Neural progenitor cell (in vitro differentiated cells): ENCODE measurements at places on chromosomes 3 and 15.

DNA sequence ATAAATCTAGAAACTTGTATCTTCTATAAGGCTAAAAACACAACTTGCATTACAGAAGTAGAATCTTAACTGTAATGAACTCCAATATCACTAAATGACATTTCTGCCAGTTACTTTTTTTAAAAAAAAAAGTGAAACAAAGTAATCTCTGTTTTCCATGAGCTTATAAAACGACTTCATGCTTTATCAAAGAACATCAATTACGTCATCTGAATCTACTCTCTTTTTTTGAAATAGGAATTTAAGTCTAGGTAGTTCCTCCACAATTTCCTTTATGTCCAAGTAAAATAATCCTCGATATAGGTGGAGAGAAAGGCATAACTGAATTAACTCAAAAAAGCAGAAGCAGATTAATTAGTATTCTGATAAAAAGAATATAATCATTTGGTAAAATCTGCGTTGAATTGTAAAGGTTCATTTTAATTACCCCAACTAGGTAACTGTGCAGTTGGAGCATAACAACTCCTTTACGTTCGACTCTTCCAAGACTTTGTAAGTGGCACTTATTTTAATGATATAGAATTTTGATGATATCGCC lies 1.4 kb downstream of the UACA start:
- no peak for DNase-seq

GRCh38 chr3:197736010-197736490 lies 654 bp downstream of the RUBCN start:
- DNase-seq, result peak; percentile 54

GRCh38 chr3:76487446-76487845 lies 552.5 kb upstream of the ROBO2 start:
- no peak for DNase-seq

GRCh38 chr3:184986366-184986889 lies 166.4 kb downstream of the C3orf70 start:
- no peak for DNase-seq

- DNase-seq, result peak; percentile 16
These were observed 167.3 kb downstream of the FAM43A start for GRCh38 chr3:194852831-194853508.

- no peak for DNase-seq
These were observed 91.0 kb upstream of the CBLB start for GRCh38 chr3:105959851-105960250.

GRCh38 chr3:134665243-134665642 lies 14.4 kb upstream of the KY start:
- no peak for DNase-seq

DNA sequence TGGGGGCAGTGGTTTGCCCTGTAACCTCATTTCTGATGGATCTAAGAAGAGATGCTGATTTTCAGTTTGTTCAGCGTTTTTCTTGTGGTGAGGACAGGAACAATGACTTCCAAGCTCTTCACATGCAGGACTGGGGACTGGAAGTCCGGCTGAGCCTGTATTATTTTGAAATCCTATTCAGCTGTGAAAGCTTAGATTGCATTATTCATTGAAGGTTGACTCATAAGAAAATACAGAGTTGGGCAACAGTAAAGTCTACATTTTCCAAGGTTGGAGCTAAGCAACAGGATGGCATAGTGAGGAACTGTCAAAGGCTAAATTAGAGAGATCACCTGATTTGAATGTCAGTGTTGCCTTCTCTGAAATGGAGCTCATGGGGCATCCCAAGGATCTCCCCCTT lies 230.9 kb upstream of the FEZF2 start:
- DNase-seq, result no peak

GRCh38 chr3:73115806-73116205 lies 54.3 kb downstream of the EBLN2 start:
- DNase-seq, result no peak

GRCh38 chr15:64851503-64851840 lies 9.8 kb downstream of the PLEKHO2 start:
- DNase-seq, result peak; percentile 32

DNA sequence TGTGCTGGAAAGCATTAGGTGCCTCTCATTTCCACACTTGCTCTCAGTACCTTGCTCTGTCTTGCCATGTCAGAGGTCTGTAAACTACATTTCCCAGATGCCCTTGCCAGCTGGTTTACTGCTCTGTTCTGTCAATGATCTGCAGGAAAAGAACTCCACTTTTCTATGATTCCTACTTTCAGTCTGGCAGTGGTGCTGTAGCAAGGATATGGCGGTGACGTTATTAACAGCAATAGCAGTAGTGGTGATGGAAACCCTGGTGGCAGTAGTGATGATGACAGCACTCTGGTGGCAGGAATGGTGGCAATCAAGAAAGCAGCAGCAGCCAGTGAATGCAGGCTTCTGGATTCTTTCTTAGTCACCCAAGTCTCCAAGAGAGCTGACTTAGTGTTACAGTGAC lies 665.2 kb downstream of the DIPK2A start:
- DNase-seq, result peak; percentile 62

DNA sequence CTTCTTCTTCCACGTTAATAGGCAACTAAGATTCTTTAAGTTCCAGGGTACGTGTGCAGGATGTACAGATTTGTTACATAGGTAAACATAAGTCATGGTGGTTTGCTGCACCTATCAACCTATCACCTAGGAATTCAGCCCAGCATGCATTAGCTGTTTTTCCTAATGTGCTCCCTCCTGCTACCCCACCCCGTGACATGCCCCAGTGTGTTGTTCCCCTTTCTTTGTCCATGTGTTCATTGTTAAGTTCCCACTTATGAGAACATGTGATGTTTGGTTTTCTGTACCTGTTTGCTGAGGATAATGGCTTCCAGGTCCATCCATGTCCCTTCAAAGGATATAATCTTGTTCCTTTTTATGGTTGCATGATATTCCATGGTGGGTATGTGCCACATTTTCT lies 21.1 kb downstream of the GTF2A2 start:
- DNase-seq, result no peak

- DNase-seq, result no peak
These were observed 34.3 kb downstream of the U2SURP start for GRCh38 chr3:143035466-143036211.

DNA sequence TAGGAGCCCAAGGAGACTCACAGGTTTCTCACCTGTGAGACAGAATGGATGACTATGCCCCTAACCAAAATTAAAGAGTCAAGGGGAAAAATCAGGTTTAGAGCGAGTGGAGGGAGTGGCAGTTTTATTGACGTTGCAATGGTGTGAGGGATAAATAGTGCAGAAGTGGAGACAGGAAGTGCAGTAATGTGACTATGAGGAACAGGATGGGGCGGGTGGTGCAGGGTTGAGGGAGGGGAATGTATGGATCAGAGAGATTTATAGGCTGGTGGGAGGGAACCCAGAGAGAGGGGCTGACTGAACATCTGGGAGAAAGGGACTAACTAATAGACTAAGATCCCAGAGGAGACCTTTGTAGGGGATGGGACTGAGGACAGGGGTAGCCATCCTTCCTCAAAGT lies 26.5 kb downstream of the EIF2AK4 start:
- no peak for DNase-seq

DNA sequence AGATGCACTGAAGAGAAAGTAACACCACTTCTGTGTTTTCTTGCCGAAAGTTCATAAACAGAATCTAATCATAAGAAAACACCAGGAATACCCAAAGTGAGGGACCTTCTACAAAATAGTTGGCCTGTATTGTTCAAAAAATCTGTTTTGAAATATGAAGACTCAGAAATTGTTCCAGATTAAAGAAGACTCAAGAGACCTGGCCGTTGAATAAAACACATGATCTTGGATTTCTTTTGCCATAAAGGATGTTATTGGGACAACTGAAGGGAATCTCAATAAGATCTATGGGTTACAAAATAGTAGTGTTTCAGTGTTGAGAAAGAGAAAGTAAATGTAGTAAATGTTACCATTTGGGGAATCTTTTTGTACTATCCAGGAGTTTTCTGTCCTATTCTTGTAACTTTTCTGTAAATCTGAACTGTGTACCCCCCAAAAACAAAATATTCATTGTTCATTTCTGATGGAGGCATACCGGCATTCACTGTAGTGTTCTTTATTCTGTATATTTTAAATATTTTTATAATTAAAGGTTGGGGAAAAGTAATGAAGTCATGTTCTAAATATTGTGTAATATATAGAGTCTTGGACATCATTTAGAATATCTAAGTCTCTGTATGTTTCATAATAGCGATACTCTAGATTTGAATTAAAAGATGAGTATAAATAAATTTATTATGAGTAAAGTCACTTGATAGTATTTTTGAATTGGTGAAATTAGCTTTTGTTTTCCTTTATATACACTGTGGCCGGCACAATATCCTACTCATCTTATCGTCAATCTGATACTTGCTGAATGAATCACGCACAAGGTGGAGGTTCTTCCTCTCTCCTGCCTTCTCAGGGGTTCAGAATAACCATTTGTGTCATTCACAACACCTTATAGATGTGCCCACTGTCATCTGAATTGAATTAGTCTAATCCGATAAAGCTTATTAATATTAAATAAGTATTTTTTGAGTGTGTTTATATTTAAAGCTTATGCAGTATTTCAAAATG lies 66.7 kb downstream of the TRAK1 start:
- DNase-seq, result no peak

- DNase-seq, result no peak
These were observed 1.7 kb upstream of the COL7A1 start for GRCh38 chr3:48596676-48597407.

GRCh38 chr15:101615986-101616848 lies 36.0 kb downstream of the TM2D3 start:
- peak; percentile 83 for DNase-seq

- DNase-seq, result peak; percentile 65
These were observed 48.0 kb upstream of the FSTL1 start for GRCh38 chr3:120498556-120499346.

DNA sequence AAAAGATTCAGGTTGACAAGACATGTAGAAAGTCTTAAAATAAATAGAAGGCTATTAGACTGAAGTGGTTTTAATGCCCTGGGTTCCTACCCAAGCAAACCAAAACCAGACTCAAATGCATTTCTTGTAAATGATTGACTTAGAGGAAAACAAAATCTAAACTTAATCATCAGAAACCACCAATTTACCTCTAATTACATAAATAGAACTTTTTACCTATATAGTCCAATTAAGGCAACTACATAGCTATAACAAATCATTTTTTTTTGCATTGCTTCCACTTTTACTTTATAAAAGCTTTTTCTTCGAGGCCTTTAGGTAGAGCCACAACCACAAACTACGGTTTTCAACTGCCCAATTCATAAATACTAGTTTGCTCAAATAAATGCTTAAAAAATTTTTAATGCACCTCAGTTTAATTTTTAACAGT lies 231.3 kb upstream of the ARHGEF26 start:
- no peak for DNase-seq

GRCh38 chr15:63447017-63447676 lies 57.2 kb upstream of the USP3 start:
- no peak for DNase-seq

- DNase-seq, result no peak
These were observed 42.9 kb upstream of the ASB14 start for GRCh38 chr3:57335283-57335938.

GRCh38 chr15:42159381-42160015 lies 3.1 kb upstream of the PLA2G4F start:
- DNase-seq, result no peak

DNA sequence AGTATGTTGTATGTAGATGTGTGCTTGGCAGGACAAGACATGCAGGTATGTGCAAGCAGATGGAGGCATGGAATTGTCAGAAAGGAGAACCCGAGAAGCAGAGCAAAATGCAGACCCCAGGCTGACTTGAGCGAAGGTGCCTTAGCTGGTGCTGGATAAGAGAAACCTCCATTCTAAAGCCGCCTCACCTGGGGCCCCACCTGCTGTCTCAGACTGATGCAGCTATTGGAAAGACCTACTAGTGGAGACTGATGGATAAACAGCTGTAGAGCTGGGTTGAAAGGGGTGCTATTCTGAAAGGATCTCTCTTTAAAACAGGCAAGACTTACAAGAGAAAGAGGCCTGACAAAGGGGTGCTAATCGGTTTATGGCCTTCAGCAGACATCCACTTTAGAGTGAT lies 86.2 kb downstream of the EPHB1 start:
- DNase-seq, result no peak

DNA sequence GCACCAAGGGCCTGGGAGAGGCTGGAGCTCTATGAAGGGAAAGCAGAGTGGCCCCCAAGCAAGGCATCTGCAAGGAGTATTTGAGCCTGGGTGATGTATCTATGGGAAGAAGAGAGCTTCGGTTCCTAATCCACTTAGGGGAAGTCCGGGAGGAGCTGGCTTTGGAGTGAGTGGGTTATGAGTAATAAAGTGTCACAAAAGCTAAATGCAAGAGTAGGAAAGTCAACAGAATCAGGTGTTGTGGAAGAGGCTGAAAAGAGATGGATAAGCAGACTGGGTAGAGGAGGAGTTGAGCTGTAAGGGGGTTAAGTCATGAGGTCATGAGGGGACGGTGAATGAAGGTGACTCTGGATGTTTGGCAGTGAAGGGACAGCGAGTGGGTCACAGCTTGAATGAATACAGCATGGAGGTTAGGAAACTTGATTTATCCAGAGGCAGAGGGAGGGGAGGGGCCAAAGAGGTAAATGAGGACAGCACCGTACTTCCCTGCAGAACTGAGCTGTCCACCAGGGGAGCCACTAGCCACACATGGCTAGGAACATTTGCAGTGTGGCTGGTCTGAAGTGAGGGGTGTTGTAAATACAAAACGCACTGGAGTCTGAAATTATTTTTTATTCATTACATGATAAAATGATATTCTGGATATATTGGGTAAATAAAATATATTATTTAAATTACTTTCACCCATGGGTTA lies 83.3 kb downstream of the ADCY5 start:
- DNase-seq, result peak; percentile 71

- DNase-seq, result no peak
These were observed 946.9 kb downstream of the EPHA3 start for GRCh38 chr3:90054311-90054710.

- peak; percentile 79 for DNase-seq
These were observed 17.7 kb downstream of the EEFSEC start for GRCh38 chr3:128170866-128171516.

- DNase-seq, result no peak
These were observed 94.8 kb downstream of the SLC9A9 start for GRCh38 chr3:143753456-143753855.

DNA sequence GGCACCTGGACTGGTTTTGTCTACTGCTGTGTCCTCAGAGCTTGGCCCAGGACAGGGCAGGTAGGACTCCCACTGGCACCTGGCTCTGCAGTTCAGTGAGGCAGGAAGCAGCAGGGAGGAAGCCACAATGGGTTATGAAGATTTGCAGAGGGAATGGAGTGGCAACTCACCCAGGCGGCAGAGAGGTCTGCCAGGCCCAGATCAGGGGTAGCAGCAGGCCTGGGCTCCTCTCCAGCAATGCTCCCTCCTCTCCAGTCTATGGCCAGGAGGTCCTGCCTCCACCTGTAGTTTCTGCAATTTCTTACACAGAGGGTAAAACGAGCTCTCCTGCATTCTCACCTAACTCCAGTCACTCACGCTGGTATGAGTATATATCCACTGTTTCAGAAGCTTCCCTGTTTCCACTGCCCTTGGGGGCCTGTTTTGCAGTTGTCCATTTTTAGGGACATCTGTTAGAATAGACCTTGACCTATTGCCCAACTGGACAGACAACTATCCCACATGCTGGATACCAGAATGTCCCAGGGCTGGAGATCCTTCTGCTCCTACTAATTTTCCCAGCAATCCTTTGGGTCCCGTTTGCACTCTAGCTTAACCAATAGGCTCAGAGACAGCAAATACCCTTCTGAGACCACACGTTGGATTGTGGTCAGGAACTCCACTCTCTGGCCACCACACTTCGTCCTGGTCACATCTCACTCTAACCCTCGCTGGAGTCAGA lies 35.2 kb downstream of the HMCES start:
- DNase-seq, result no peak

- DNase-seq, result no peak
These were observed 54.6 kb downstream of the DAPK2 start for GRCh38 chr15:63991706-63992105.

- no peak for DNase-seq
These were observed 67.6 kb downstream of the IGF1R start for GRCh38 chr15:98715890-98716443.
